Eye (tissue), 1 donor: ENCODE measurements at places on chromosomes 3 and 15.

DNA sequence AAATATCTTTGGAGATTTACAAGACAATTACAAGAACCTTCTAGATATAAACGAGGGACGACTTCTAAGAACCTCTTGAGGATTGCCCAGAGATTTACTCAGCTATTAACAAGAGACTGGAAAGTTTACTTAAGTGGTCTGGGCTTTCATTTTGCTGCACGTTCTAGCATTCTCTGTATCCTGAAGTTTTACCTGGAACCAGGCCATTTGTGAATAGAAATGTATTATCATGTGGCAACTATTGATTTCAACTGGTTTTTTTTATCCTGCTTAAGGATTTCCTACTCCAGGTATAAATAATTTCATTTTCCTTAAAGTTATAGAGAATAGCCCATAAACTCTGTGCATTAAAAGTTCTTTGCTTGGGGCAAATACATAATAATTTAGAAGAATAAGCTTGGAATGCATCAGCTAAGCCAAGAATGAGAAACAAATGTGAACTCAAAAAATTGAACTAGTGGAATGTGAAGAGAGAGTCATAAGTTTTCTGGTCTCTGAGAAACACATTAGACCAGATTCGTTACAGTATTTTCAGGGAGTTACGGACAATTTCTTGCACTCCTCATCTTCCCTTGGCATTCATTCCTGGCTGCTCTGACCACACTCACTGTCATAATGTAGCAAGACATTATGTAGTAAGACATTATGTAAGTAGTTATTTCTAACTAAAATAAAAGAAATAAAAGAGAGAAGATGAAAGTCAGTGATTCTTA lies 1.3 kb downstream of the AQP9 start:
- DNase-seq: peak; percentile 10

- no peak for DNase-seq
These were observed 71.4 kb downstream of the GHSR start for GRCh38 chr3:172376881-172377280.

GRCh38 chr3:22982981-22983587 lies 220.0 kb upstream of the UBE2E2 start:
- no peak for DNase-seq

- no peak for DNase-seq
These were observed 155.8 kb downstream of the EPHA6 start for GRCh38 chr3:96970211-96970610.

DNA sequence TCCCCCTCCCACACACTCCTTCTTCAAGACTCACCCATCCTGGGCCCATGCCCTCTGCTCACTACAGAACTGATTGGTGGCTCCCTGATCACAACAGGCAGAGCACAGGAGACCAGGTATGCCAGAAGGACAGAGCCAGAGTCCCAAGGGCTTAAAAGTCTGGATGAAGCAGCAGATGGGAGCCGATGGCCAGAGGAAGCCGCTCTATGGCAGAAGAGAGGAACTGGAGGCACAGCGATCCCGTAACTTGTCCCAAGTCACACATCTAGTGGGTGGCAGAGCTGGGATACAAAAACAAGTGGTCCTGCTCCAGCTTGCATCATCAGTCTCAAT lies 20.7 kb downstream of the ITGA11 start:
- no peak for DNase-seq

DNA sequence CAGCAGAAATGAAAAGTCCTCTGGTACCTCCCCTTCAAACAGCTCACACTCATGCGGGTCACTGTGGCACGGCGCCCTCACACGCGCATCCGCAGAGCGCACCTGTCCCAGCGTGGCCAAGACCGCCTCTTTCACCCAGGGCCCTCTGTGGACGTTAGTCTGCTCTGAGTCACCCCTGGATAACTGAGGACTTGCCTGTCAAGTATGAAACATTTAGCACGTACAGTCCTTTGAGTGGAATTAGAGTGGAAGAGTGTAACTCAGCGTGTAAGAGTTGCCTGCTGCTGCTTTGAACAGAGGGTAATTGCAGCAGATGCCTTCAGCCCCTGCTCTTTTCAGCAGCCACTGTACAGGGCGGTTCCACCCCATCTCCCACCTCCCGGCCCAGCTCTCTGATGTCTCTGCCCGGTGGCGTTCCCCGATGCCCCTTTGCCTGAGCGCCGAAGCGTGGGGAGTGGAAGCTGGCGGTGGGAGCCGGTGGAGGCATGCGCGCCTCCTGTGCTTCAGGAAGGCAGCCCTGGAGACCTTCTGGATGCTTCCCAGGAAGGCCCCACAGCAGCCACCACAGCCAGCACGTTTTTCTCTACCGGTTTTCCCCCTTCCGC lies 23.0 kb downstream of the CPN2 start:
- DNase-seq: peak; percentile 81

GRCh38 chr3:8743911-8744310 lies 10.3 kb downstream of the CAV3 start:
- no peak for DNase-seq

- no peak for DNase-seq
These were observed 93.4 kb downstream of the MBNL1 start for GRCh38 chr3:152362086-152362485.

DNA sequence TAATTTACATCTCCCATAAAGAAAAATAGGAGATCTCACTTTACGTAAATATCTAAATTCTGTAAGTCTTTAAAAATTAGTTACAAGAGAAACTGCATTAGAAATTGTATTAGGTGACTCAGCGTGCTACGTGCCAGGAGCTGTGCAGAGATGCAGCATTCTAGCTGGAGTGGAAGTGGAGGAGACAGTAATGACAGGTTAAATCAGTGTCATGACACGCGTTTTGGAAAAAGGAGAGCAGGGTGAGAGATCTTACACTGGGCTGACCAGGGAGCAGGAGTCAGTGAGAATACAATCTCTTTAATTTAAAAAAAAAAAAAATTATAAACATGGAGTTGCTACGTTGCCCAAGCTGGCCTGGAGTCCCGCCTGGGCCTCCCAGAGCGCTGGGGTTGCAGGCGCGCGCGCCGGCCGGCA lies 635 bp downstream of the TUBGCP5 start:
- DNase-seq: peak; percentile 78

- DNase-seq: no peak
These were observed 568 bp upstream of the NEK4 start for GRCh38 chr3:52771334-52771681.

DNA sequence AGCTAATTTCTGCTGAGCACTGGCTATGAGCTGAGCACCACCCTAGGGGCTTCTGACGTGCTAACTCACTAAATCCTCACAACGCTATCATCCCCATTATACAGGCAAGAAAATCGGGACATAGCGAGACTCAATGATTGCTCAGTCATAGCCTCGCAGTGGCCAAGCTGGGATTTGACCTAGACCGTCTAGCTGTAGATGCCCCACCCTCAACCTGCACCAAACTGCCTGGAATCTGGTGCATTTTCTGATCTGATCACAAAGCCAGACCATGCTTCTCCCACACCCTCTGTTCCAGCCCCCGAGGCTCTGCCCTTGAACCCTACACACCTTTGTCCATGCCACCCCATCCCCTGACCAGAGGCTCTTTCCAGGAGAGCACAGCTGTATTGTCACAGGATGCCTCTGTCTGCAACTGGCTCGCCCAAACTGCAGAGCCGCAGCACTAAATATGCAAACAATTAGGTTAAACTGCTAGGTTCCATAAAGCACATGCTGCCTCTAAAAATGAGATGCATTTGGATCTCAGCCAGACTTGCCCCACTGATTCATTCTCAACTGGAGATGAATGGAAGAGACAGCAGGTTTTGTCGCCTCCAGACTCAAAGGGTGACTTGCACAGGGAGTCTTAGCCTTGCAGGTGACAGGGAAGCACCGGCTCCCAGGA lies 95.2 kb downstream of the NUP210 start:
- DNase-seq: no peak

DNA sequence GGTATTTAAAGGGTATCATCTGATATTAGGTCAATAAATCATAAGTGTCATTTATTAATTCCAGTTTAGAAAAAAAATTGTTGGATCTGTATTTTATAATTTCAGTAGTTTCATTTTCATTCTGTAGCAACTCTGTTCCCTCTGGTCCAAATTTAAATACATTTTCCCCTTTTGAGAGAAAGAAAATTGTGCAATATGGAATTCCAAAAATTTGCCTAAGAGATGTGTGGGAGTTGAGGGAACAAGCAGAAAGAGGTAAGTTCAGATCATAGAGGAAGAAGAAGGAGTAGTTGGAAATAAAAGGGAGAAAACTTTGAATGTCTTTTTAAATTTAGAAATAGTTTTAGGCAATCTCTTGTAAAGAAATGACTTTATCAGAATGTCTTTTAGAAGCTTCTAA lies 48.9 kb upstream of the MME start:
- DNase-seq: no peak

DNA sequence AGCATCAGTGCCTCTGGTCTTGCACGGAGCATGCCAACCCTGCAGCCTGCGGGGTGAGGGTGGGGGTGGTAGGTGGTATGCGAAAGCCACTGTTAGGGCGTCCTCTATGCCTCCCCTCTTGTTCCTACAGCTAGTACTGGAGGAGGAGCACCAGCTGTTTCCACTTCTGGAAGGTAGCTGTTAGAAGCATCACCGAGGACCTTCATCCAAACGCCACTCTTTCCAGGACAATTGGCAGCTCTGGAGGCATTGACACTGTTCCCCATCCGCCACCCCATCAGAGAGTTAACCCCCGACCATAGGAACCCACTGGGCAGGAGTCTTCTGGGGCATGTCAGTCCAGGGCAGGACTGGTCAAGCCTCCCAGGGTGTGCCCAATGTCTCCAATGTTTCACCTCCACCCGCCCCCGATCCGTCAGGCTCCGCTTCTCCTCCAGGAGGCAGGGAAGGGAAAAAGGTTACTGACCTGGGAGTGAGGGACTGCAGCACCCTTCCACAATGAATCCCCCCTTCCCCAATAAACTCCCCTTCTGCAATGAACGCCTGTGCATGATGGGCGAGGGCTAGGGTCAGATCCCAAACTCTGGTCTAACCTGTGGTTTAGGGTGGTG lies 487 bp downstream of the DUOX2 start:
- no peak for DNase-seq

- no peak for DNase-seq
These were observed 35.9 kb downstream of the STARD5 start for GRCh38 chr15:81288040-81288439.

- DNase-seq: no peak
These were observed 7.0 kb downstream of the TMEM40 start for GRCh38 chr3:12752102-12752501.

DNA sequence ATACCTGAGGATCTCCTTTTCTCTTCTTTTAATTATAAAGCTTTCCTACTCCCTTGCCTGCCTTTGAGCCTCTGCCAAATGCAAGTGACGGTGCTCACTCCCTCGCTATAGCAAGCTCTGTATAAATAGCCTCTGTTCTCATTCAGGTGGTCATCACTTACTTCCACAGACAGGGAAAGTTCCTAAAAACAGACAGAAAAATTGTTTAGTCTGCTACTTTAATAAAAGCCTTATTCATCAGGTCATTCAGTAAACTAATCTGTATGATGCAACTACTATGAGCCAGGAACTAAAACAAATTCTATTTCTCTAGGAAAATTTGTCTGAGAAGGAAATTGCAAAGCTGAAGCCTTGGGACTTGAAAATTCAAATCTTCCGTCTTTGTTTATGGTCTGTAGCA lies 10.2 kb upstream of the DLG1 start:
- peak; percentile 7 for DNase-seq

- DNase-seq: no peak
These were observed 99.0 kb upstream of the MEF2A start for GRCh38 chr15:99466701-99467337.

- no peak for DNase-seq
These were observed 866 bp downstream of the SLC49A4 start for GRCh38 chr3:122795674-122796195.

DNA sequence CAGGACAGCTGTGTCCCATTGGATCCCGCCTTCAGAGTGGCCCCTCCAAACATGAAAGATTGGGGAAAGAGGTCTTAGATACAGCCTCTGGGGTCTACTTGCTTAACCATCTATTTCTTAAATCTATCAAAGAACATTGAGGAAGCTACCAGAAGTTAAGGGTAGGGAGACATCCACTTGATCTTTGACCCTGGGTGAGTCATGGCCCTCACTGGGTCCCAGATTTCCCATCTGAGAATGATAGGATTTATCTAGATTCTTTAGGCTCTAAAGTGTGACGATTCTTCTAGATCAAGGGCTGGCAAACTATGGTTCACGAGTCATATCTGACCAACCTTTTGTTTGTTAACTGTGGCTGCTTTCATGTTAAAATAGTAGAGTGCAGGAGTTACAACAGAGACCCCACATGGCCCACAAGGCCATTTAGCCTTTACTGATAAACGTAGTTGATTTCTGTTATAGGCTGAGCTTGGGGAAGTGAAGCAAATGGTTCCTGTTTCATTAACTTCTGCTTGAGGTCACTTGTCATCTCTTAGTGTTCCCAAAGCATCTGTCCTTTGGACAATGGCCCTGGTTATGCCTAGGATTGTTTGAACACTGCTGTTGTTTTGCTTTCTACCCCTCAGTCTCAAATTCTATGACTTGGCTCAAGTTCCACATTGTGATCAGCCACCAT lies 8.0 kb downstream of the MUC13 start:
- no peak for DNase-seq

DNA sequence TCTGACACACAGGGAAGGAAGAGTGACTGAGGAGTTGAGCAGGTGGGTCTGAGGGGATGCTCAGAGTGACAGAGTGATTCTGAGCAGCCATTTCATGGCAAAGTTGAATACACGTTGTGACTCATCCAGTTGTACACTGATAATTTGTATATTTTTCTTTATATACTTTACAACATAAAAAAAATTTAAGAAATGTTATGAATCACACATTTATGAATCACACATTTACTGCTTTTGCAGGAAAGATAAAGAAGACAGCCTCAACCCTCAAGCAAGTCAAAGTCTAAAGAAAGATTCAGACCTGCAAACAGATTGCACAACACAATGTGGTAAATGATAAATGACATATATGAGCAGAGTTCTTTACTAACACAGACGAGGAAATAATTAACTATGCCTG lies 21.0 kb upstream of the CHMP2B start:
- no peak for DNase-seq
